Right hindlimb (tissue), 1 donor: ENCODE measurements at places on chromosomes 3 and 15.

- DNase-seq: no peak
These were observed 48.7 kb downstream of the BCHE start for GRCh38 chr3:165788531-165788930.

DNA sequence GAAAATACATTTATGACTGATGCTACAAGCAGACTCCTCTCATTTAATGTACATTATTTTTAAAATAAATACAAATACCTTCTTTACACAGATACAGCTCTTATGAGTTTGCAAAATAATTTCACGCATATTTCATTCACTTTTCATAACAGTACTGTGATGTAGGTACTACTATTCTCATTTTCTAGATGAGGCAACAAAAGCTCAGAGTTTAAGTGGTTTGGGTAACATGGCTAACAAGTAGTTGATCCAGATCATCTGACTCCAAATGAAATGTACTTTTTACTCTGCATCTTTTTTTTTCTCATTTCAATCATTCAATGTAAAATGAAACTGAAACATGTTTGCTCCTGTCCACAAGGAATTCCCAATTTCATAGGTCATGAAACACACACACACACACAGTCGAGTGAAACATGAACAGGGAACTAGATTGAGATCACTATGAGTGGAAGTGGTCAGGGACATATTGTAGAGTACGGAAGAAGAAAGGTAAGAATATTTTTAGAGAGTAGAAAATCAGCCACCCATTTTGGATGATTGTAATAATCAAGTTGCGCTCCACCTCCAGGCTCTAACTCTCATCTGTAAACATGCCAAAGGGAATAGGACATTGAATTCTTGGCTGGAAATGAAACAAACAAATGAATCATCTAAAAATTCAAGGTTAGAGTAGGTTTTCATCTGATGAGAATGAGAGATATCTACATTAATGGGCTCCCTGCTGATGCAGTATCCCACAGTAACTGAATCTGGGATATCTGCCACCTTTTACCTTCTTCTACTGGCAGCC, 92.4 kb downstream of the CLDN1 start:
- no peak for DNase-seq

- no peak for DNase-seq
These were observed 60.7 kb downstream of the GSK3B start for GRCh38 chr3:120033596-120033995.

- DNase-seq: no peak
These were observed 34.8 kb downstream of the LMCD1 start for GRCh38 chr3:8536096-8537056.

- DNase-seq: no peak
These were observed 3.4 kb downstream of the GHSR start for GRCh38 chr3:172444821-172445220.

DNA sequence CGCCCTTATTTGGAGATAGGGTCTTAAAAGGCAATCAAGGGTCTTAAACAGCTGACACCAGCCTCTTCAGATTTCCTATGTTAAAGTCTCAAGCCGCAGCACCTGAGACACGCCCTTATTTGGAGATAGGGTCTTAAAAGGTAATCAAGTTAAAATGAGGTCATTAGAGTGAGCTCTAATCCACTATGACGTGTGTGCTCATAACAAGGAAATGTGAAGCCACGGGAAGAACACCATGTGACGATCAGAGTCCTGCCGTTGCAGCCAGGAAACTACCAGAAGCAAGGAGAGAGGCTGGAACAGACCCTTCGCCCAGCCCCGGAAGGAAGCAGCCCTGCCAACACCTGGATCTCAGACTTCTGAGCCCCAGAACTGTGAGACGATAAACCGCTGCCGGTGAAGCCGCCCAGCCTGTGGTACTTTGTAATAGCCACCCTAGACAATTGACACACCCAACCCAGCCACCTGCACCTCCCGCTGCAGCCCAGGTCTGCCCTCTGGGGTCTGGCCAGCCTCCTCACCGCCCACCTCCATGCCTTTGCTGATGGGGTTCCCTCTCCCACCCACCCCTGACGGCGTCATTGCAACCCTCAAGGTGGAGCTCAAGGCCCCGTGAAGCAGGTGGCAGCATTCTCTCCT, 137.9 kb downstream of the MEGF11 start:
- no peak for DNase-seq

- DNase-seq: no peak
These were observed 78.3 kb downstream of the RSL24D1 start for GRCh38 chr15:55118344-55118870.

DNA sequence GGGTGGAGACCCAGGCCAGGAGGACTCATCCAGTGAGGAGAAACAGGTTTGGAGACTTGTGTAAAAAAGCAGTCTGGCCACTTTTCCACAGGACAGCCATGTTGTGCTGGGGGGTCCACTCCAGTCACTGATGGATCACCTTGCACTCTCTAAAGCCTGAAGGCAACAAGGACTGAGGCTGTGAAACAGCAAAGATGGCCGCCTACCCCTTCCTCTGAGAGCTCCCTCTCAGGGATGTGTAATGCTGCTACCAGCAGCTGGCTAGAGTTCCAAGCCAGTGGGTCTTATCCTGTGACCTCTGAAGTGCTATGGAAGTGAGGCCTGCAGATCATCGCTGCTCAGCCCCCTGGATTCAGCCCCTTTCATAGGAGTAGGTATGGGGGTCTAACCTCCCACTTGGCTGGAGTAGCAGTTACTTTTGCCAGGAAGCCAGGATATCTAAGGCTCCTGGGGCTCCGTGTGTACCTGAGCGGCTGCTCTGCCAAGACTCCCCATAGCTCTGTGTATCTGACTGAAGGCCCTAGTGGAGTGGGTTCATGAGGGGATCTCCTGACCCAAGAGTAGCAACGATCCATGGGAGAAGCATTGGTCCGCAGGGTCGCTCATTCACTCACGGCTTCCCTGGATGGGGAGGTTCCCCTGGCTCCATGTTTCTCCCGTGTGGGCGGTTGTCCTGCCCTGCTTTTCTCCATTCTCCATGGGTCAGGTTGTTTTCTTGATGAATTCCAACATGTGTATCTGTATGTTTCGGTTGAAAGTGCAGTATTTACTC, 69.9 kb upstream of the TNFSF10 start:
- no peak for DNase-seq

- DNase-seq: no peak
These were observed 360.4 kb downstream of the FGF12 start for GRCh38 chr3:192366916-192367315.

GRCh38 chr15:26295336-26296085, 432.4 kb upstream of the ATP10A start:
- no peak for DNase-seq

DNA sequence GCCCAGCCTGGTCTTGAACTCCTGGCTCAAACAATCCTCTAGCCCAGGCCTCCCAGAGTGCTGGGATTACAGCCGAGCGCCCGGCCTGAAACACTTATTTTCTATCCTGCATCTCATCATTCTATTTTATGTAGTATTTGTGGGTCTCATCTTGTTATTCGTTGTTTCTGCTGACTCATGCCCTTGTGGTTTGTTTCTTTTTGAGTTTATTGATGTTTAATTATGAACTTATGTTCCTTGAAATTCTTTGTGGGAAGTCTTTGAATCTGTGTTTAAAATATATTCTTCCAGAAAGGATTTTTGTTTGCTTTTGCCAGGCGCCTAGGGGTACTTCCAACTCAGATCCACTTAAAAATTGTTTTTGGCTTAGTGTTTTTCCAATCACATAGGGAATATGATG, 78.3 kb upstream of the C15orf39 start:
- no peak for DNase-seq

DNA sequence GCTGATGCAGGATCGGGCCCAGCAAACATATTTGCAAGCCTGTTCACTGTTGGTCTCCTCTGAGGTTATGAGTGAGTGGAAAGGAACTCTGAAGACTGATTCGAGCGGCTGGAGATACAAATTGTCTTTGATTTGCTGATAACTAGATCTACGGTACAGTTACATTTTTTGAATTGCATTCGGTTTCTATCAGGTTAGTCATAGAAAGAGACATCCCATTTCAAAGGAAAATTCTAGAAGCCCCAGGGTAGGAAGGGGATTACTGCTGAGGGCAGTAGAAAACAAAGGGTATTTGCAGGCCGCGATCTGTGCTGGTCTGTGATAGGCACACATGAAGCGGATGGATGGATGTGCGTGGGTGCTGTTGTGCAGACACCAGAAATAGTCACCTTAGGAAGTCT, 228.4 kb downstream of the ITPR1 start:
- no peak for DNase-seq

GRCh38 chr15:51869060-51869421, 39.6 kb downstream of the TMOD3 start:
- DNase-seq: no peak

DNA sequence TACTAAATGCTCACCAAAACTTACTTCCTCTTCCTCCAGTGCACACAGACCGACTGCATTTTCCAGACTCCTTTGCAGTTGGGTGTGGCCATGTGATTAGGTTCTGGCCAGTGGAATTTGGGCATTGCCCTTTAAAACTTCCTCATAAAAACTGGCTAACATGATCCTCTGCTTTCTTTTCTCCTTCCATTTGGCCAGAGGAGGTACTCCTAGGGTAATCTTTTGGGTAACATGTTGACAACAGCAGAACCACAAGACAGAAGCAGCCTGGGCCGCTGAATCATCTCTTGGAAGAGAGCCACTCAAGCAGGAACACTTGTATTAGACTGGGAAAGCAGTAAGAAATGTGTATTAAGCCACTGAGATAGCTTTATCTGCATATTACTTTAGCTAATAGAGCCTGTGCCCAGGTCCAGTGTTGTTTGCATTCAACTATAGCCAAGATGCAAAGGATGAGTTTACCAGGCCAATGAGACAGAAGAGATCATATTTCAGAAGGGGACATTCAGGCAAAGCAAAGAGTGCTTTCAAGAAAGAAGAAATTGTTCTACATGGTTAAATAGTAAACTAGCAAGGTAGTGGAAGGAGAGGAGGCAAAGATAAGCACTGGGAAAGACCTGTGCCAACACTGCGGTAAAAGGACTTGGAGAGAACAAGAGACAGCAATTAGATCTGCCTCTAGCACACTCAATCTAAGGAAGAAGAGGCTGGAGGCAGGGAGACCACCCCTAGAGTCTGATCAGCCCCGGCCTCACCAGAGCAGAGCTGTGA, 79.8 kb downstream of the PLCH1 start:
- DNase-seq: peak; percentile 29

DNA sequence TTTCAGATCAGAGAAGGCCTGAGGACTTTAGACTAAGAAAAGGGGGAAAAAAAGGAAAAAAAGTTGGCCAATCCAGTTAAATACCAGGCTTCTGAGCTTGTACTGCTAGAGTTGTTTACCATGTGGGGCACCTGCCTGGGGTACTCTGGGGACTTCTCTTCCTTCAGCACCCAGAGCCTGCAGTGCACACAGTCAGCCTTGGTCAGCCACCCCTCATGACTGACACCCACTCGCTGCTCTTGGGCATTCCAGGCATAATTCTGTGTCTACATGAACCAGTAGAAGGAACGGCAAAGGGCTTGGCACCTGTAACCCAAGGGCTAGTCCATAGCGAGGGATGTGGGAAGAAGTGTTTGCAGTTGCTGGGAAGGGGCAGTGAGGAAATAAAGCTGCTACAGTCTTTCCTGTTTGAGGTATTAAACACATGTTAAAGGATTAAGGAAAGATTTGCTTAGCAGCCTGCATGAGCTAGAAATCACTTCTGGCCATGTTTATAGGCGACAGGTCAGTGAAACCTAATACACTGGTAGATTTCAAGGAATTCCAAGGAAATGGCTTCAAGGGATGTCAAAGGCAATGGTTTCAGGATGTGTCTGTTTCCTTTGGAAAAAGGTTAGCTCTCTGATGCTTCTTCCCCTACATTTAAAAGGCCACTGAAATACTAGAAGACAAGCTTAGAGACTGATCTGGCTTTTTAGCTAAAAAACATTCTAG, 232.5 kb downstream of the CHST2 start:
- no peak for DNase-seq

DNA sequence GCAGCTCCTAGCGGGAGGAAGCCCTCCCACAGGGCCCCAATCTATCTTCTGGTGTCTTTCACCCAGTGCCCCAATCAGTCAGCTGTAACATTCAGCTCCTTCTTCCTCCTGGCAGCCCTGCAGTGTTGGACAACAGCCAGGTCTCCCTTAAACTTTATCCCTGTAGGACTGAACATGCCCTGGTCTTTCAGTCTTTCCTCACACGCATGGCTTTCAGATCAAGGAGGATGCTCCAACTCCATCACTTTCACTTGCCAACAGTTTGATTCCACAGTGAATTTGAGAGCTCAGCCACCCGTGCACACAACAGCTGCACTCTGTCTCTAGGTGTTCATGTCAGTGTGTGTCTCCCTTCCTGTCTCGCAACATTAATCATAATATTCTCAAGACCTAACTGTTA, 28.5 kb upstream of the LRRC34 start:
- no peak for DNase-seq

DNA sequence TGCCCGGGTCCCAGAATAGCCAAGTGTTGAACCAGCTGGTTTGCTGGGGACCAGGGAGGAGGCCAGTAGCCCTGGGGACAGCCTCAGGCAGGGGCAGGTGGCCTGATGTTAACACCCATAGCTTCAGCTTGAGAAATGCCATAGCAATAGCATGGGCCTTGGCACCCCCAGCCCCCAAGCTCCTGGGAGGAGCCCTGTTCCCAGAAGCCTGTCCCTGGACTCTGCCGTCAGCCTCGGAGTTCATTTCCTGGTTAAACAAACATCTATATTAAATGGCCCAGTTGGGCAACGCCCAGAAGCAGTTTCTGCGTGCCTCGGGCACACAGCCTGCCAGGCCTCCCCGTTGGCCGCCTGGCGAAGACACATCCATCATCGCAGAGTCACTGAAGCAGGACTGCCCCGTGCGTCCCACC, 58.2 kb downstream of the FGD5 start:
- DNase-seq: peak; percentile 37

DNA sequence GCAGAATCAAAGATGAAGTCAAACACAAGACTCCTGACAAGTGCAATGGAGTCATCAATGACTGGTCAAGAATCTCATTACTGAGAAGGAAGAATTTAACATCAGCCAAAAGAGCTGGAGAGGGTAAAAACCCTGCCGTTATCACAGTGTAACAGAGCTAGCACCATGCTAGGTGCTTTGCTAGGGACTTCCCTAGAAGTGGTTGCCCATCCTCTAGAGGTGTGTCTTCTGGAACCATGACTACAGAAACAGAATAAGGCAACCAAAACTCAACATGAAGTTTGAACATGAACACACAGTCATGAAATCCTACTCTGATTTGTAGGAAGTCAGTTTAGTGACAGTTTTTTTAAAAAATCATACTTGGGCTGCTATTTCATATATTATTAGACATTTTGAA, 9.5 kb downstream of the ACAD11 start:
- DNase-seq: no peak

GRCh38 chr3:51874889-51875288, 512 bp downstream of the IQCF5 start:
- DNase-seq: no peak
